ENCODE measurements at places on chromosomes 2 and 18.

DNA sequence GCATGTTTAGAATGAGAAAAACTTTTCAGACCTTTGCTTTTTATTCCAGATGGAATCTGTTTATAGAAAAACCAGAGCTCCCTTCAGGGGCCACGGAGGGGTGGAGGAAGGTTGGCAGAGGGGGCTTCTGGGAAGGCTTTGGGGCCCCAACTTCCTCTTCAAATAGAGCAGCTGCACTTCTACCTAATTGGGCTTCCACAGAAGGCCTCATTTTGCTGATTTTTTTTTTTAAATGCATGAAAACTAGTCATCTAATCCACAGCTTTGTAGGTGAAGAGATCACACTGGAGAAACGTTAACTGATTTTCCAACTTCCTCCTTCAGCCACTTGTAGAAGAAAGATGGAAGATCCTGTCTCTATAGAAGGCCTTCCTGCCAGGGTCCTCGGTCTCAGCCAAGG lies 181.8 kb downstream of the BCL11A start:
- DNase-seq, result peak; percentile 50

GRCh38 chr2:217626926-217627325 lies 375.9 kb downstream of the TNS1 start:
- DNase-seq, result no peak

DNA sequence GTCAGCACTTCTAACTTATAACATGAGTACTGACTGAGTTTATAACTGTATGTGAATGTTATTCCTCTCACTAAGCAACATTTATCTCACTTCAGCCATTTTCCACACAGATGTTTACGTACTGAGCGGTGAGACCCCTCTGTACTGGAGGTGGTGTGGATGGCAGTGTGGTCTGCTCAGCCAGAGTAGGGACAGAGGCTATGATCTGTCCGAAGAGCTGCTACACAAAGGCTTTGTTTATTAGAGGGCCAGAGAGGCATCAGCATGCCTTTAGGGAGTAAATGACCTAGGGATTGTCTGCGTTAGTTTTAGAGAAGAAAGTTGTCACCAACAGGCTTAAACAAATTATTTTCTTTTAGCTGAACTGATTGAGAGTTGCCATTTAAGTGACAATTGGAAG lies 23.2 kb upstream of the TACR1 start:
- no peak for DNase-seq

DNA sequence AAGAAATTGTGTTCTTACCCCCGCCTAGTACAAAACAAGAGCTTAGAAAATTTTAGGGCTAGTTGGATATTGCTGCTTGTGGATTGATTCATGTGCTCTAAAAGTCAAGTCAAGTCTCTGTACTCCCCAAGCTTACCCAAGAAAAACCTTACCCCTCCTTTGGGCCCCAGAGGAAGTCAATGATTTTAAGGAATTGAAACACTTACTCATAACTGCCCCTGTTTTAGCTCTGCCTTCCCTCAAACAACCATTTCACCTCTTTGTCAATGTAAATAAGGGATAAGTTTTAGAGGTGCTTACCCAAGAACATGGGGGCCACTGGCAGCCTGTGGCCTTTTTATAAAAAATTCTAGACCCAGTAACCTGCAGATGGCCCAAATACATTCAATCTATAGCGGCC lies 136.6 kb upstream of the RMP24 start:
- DNase-seq, result no peak

DNA sequence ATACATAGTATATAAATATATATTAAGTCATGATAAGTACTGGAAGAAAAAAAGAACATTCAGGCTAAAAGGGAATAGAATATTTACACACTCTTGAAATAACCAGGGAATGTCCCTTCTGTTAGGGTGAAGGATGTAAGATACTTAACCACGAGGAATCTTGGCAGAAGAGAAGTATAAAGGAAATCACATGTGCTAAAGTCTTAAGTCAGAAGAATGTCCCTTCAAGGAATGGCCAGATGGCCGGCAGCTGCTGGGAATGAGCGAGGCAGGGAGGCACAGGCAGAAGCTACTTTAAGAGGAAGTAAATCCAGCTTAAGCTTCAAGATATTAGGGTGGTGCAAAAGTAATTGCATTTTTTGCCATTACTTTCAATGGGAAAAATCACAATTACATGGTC lies 5.5 kb downstream of the CCDC102B start:
- DNase-seq, result no peak

- no peak for DNase-seq
These were observed 143.3 kb downstream of the CYP26B1 start for GRCh38 chr2:72004201-72004915.

DNA sequence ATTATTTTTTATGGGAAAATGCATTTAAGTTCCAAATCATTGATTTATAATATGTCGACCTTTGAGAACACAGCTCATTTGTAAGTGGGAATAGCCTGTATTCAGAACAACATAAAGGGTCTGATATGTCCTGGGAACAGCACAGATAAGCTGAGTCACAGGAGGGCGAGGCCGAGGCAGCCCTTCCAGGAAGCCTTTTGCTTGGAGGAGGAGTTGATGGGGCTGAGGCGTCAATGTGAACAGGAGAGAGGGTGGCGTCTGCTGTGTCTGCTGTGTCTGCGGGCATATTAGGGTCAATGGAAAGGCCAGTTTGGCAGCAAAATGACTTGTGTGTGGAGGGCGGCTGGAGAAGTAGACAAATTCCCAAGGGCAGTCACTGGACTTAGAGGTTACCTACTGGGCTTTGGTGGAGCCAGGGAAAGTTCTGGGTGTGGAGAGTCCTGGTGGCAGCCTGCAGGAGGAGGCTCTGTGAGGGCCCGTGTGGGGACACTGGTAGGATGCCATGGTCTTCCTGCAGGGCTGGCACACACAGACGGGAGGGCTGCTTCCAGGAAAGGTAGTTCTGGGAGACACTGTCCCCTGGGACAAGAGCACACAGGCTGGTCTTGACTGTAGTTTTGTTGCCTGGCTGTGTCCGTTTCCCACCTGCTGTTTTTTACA lies 128.1 kb downstream of the GLI2 start:
- DNase-seq, result no peak

DNA sequence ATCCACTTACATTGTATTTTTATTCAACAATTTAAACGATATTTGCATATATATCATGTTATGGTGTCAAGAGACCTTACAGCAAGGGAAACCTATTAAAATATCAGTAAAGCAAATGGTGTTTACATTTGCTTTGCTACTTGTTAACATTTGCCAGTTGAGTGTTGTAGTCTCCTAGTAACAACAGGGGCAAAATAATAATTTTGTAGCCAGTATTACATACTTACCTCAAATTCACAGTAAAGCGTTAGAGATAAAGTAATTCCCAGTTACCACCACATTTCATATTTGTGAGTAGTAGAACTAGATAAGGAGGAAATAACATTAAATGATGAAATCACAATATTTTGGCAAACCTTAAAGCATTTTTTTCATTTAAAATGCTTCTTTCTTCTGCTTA lies 71.3 kb downstream of the FASTKD2 start:
- no peak for DNase-seq

GRCh38 chr2:156322686-156323231 lies 9.8 kb downstream of the NR4A2 start:
- DNase-seq, result no peak

DNA sequence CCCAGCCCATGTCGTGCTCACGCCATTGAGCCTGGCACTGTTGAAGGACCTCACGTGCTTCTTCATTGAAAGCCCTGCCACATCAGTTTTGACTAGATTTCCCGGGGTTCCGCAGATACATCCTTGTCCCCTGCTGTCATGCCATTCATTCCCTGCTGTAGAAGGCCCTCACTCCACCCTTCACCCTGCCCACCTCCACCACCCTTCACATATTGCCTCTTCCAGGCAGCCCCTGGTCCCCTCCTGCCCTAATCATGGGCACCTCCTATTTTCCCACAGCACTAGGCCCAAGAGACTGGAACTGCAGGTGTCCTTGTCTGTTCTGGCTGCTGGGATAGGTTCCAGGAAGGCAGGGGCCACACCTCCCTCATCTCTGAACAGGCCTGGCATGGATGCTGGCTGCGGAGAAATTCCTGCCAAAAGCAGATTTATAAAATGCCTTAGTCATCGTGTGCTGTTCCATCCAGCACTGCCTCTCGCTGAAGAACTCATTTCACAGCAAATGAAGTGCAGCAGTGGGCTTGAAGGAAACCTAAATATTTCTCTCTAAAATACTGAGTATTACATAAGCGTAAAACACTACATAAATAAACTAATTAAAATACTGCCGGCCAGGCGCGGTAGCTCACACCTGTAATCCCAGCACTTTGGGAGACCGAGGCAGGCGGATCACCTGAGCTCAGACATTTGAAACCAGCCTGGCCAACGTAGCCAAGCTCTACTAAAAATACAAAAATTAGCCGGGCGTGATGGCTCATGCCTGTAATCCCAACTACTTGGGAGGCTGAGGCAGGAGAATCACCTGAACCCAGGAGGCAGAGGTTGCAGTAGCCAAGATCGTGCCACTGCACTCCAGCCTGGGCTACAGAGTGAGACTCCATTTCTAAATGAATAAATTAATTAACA lies 38.4 kb downstream of the EIF4E2 start:
- DNase-seq, result no peak

DNA sequence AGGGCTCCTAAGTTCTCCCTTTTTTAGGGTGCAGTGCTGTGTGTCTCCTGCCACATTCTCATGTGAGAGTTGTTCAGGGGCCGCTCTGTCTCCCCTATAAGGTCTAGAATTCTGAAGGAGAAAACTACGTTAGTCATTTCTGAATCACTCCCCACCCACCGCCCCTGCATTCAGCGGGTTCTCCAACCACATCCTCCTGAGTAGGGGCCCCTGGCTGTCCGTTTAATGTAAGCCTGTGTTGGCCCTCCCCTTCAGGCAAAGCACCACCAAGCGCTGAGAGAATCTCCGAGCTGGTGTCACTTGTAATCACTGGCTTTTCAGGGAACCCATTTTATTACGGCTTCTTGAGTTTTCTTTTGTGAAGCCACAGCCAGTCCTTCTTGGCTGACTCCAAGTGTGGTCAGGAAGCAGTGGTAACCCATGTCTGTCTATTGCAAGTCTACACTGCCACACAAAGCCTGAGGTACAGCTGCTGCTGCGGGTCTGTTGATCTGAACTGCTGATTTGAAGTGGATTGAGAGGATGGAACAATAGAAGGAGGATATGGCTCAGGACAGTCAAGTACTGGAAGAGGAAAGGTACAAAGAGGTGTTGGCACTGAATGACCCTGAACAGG lies 16.9 kb downstream of the LCT start:
- DNase-seq, result no peak

GRCh38 chr2:121284463-121285449 lies at the start of gene TFCP2L1:
Gene TFCP2L1 (minus strand): TSS chr2:121285202. CDS start chr2:121285109, 93 bp downstream.
- no peak for DNase-seq
